ENCODE measurements at places on chromosomes 6 and 20. TPM values are rescaled to one million over a fixed set of nuclear protein-coding genes. Genes with fewer than 3 reads are reported as not detected.

The DOK5 gene
- 4.0 TPM for total RNA-seq

The FLRT3 gene
- total RNA-seq = 12.0 TPM

The XKR7 gene
- total RNA-seq = not detected

The SLC4A11 gene
- 3.1 TPM for total RNA-seq

The TUBB2B gene
- 7.5 TPM for total RNA-seq

- H3K27ac ChIP-seq = no peak overlapping the region
- no peaks in the 10 kb centered on the region for H3K27me3 ChIP-seq
- no peaks in the 10 kb centered on the region for H3K4me1 ChIP-seq
- DNase-seq = no peak
- H3K36me3 ChIP-seq = no peaks in the 10 kb centered on the region
- H3K4me3 ChIP-seq = no peak overlapping the region
These were observed 44.1 kb downstream of the PREX1 start for GRCh38 chr20:48783533-48784272.

DNA sequence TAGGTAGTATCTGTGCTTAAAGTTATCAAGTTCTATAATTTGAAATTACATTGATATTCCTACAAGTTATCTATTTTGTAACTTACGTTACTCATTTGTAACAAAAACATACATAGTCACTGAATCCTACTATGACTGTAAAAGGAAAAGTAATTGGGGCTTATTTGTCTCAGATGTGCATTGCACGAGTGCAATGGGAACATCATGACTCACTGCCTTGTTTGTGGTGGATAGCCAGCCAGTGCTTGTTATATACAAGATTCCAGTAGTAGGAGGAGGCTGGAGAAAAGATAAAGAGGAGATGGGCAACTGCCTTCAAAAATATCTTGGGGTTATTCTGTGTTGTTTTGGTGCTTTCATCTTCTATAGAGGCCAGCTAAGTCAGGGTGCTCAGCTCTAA is 164.1 kb downstream of the RNF144B start:
- no peak overlapping the region for H3K4me3 ChIP-seq
- H3K27me3 ChIP-seq = no peaks in the 10 kb centered on the region
- no peaks in the 10 kb centered on the region for H3K36me3 ChIP-seq
- no peak for DNase-seq
- H3K27ac ChIP-seq = no peak overlapping the region
- H3K4me1 ChIP-seq = no peaks in the 10 kb centered on the region

DNA sequence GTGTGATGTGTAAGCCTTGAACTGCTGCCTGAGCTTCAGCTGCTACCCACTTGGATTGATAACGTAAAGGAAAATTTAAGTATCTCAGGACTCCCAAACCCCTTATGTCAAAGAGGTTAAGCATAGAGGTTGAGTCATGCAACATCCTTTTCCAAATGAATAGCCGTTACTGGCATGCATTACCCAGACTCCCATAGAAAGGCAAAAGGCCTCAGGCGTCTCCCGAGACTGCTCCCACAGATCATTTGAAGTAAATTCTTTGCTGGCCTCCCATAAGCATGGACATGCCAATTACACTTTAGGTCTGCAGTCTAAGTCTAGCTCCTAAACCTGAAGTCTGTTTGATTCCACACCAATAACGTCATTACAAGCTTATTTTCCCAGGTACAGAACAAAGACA is 14.7 kb downstream of the IPCEF1 start:
- DNase-seq = no peak
- no peaks in the 10 kb centered on the region for H3K36me3 ChIP-seq
- H3K4me3 ChIP-seq = no peak overlapping the region
- no peak overlapping the region for H3K27ac ChIP-seq
- no peaks in the 10 kb centered on the region for H3K27me3 ChIP-seq
- H3K4me1 ChIP-seq = no peaks in the 10 kb centered on the region
